ENCODE measurements at places on chromosomes 16 and 17.

DNA sequence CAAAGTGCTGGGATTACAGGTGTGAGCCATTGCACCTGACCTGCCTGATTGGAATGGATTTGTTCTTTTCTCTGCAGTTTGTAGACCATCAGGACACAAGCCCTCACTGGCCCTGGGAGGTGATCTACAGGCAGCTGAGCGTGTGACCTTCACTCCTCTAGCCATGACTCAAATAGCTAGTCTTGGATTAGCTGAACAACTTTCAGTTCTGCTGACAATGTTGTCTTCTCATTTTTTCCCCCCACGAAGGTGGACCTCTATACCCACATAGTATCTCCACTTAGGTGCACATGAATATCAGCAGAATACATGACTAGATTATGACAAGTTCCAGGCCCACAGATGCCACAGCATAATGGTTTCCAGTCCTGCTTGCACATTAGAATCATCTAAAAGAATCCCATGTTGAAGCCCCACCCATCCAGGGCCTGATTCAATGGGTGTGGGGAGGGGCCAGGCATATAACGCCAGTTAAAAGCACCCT lies 36.8 kb downstream of the HS3ST3B1 start:
- ATAC-seq: no peak

DNA sequence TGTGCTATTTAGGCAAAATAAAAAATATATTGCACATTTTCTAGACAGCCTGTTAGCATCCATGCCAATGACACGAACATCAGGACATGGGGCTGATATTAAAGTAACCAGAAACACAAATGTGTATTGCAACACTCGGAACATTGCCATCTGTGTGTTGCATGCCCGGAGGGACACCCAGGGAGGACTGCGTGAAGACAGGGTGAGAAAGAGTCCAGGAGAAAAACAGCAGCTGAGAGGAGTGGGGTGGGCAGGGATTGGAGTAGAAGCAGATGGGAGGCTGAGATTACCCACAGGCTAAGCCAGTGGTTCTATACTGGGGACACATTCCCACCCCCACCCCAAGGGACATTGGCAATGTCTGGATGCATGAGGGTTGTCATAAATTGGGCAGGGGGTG lies 114.8 kb downstream of the GRIN2A start:
- ATAC-seq: no peak

- no peak for ATAC-seq
These were observed 134.2 kb downstream of the ABCA8 start for GRCh38 chr17:68820825-68821481.

DNA sequence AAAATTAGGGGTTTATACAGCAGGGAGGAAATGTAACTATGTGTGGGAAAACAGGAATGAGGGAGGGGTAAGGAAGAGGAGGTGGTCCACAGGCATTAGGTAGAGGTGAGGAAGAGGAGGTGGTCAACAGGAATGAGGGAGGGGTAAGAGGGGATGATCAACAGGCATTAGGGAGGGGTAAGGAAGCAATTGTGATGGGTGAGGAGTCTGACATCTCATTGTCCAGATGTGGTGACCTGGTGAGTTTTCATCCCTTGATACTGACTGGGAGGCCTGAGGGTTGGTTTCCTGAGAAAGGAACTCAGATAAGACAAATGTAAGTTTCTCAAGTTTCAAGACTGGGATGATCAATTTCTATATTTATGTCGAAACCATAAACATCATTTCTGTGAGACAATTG lies 206.2 kb upstream of the C16orf82 start:
- ATAC-seq: no peak

GRCh38 chr16:49348408-49349176 lies 25.0 kb upstream of the C16orf78 start:
- ATAC-seq: no peak

DNA sequence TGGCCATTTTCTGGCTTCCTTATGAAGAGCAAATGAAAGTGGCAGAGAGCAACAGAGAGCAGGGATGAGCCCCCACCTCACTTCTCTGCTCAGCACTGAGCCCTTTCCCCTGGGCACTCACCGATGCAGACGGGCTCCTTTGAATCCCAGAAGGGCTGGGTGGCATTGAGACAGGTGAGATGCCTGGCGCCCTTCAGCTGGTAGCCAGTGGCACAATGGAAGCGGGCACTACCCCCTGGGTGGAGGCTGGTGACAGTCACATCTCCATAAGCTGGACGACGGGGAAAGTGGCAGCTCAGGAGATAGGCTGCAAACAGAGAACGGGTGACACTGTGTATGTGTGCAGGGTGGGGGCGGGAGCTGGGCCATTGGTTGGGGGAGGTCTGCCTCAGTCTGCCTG lies 12.5 kb upstream of the PHF12 start:
- ATAC-seq: no peak

DNA sequence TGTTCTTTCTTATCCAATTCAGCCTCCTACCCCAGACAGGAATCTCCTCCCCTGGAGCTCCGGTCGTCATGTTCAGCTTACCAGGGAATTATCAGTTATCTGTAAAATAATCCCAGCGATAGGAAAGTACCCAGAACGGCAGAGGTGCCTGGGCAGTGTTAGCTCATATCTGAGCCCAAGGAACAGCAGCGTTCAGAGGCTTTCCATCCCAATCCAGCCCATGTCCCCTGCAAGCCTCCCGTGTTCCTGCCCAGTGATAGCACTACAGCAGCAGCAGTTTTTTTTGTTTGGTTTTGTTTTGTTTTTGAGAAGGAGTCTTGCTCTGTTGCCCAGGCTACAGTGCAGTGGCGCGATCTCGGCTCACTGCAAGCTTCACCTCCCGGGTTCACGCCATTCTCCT lies 158.2 kb downstream of the CMIP start:
- no peak for ATAC-seq

- ATAC-seq: peak; percentile 78
These were observed 354.1 kb downstream of the SEC14L1 start for GRCh38 chr17:77494664-77495435.

DNA sequence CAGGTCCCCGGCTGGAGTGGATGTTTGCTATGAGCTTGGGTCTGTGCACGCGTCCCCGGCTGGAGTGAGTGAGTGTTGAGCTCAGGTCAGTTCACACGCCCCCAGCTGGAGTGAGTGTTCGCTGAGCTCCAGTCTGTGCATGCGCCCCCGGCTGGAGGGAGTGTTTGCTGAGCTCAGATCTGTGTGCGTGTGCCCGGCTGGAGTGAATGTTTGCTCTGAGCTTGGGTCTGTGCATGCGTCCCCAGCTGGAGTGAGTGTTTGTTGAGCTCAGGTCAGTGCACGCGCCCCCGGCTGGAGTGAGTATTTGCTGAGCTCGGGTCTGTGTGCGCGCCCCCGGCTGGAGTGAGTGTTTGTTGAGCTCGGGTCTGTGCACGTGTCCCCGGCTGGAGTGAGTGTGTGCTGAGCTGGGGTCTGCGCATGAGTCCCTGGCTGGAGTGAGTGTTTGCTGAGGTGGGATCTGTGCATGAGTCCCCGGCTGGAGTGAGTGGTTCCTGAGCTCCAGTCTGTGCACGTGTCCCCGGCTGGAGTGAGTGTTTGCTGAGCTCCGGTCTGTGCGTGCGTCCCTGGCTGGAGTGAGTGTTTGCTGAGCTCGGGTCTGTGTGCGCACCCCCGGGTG lies 284.2 kb downstream of the SNX29 start:
- ATAC-seq: no peak

GRCh38 chr16:983044-984030 lies 1.8 kb downstream of the SOX8 start:
- no peak for ATAC-seq

DNA sequence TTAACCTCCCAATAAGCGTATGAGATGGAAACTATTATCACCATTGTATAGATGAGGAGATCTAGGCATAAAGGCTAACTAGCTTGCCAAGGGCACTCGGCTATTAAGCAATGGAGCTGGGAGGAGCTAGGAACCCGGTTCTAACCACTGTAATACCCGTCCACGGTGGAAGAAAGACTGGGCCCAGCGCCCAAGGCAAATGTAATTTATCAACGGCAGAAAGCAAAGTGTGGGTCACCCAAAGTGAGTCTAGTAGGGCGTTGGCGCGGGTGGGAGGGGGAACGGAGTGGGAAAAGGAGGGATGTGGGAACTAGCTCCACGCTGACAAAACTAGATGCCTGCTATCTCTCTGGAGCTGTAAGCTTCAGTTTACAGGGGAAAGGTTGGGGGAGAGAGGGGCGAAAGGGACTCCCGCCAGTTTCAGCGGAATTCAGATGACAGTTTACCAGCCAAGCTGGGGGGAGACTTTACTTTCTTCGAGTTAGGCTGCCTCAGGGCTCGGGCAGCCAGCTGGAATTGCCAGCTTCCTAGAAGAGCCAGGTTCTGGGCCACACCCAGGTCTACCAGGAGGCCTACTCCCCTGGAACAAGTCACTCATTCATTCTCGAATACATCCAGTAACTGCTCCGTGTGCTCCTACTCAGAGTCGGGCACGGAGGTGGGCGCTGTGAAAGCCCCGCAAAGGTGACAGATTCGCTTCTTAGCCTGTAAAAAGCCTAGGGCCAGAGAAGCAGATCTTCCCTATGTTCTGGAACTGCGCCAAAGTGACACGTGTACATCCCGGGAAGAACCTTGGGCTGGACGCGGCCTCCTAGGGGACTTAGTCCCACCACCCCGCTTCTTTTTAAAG lies 837 bp downstream of the LRRC59 start:
- ATAC-seq: peak; percentile 83

- no peak for ATAC-seq
These were observed 17.0 kb downstream of the PIK3R5 start for GRCh38 chr17:8948462-8948861.

GRCh38 chr16:35308674-35309073 lies 1849.3 kb downstream of the TP53TG3F start:
- ATAC-seq: peak; percentile 70

- ATAC-seq: no peak
These were observed 703.2 kb downstream of the MAF start for GRCh38 chr16:78897299-78897698.

GRCh38 chr16:60553090-60553757 lies 1483.0 kb downstream of the CDH8 start:
- ATAC-seq: no peak

GRCh38 chr17:46056800-46057304 lies 57.8 kb downstream of the STH start:
- no peak for ATAC-seq

DNA sequence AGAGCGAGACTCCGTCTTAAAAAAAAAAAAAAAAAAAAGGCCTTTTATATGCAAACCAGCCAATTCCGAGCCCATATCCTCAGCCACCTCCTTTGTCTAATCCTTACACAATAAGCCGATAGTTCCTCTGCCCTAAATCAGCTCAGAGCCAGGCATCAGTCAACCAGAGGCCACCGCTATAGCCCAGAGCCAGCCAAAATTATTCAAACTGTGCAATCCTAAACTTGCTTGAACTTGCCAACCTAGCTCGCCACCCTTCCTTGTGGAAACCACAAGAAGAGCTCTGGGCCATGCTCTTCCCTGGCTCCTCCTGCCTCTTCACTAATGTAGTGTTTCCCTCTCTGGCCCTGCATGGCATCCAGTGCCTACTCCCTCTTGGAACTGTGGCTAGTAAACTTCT lies 17.7 kb downstream of the ITGAL start:
- peak; percentile 93 for ATAC-seq

- ATAC-seq: no peak
These were observed 107.6 kb upstream of the HLF start for GRCh38 chr17:55157165-55157564.

- no peak for ATAC-seq
These were observed 4.9 kb downstream of the FASN start for GRCh38 chr17:82092995-82093751.

GRCh38 chr16:31200821-31201568 lies 1.6 kb downstream of the PYCARD start:
- ATAC-seq: peak; percentile 2

- peak; percentile 36 for ATAC-seq
These were observed 16.2 kb downstream of the CHRNB1 start for GRCh38 chr17:7460850-7461660.

DNA sequence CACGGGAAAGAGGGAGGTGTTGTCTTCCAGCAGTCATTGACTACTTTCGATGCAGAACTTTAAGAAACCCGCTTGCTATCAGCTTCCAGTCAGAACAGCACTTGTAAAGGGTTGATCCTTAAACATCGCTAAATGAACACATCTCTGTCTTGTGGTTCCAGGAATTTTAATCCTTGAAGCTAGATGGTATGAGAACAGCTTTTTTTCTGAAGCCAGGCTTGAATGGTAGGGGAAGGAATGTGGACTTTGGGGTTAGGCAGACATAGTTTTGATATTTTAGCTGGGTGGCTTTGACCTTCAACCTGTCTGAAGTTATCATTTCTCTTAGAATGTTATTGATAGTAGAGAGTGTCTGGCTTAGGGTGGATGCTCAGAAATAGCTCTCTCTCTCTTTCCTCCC lies 81.1 kb downstream of the RGS9 start:
- ATAC-seq: no peak

- ATAC-seq: peak; percentile 80
These were observed 1.4 kb downstream of the NOTUM start for GRCh38 chr17:81959362-81960129.

DNA sequence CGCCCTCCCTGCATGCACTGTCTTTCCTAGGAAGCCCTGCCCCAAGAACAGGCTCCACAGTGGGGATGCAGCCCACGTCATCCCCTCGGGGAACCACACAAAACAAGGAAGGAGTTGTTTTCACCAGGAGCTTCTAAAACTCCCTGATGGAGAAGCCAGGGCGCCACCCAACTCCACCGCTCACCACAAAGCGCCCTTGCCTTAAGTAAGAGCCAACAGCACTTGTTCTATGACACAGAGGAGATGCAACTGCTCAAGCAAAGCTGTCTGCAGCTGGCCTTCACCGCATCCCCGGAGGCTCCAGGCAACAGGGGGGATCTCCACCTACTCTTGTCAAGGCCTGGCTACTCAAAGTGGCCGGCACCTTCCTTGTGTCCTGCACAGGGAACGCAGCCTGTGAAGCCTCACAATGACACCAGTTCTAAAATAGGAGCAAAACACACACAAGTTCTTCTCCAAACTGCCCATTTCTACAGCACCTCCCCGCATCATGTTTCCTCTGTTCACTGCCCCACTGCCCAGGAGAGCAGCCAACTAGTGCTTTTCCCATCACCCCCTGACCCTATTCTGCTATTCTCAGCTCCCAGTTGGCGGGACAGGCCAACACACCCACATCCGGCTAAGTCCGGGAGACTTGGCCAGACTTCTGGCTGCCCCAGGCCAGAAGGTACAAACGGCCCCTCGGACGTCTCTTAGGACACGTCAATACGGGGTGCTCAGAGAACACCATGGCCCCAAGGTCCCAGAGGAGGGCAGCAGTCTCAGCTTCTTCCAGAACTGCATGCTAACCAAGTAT lies 24.2 kb downstream of the MPG start:
- ATAC-seq: no peak

DNA sequence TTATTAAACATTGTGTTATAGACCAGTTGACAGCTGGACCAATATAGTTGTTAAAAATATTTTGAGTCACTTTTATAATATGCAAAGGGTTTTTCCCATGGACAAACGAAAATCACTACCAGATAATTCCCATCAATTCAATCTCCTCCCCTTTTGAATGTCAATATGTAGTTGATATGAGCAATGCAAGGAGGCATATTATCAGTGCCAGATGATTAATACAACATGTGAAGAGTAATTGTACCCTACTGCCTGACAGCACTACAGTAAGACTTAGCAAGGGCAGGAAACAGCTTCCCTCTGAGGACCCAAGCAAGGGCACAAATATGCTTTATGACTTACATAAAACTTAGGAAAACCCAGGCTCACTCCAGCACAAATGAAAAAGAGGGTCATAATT lies 17.3 kb downstream of the KANSL1 start:
- no peak for ATAC-seq
